ENCODE measurements at places on chromosomes 7 and 10.

DNA sequence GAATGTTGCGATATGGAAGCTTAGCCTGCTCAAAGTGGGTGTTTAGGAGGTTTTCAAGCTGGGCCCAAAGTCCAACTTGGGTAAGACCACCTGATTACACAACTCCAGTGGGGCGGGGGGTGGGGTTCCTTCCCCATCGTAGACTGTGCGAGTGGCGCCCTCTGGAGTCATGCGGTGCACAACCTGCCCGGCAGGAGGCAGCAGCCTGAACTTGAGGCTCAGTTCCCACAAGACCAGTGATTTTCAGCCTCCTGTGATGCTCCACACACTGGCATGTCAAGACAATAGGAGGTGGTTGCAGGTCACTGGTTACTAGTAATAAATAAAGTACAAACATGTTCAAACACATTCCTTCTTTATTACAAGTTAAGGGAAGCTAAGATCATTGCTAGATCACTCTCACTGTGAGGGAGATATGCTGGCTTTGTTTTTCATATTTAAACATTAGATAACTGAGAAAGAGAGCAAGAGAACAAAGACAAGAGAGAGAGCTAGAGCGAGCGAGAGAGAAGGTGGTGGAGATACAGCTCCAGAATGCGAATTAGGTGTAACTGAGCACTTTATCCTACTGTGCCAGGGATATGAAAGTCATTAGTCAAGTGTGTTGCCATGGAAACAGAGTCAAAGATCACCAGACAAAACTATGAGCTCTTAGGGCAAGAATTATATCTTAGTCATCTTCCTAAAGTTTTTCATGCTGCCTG is 97.4 kb upstream of the BMPER start:
- DNase-seq = peak; percentile 97

DNA sequence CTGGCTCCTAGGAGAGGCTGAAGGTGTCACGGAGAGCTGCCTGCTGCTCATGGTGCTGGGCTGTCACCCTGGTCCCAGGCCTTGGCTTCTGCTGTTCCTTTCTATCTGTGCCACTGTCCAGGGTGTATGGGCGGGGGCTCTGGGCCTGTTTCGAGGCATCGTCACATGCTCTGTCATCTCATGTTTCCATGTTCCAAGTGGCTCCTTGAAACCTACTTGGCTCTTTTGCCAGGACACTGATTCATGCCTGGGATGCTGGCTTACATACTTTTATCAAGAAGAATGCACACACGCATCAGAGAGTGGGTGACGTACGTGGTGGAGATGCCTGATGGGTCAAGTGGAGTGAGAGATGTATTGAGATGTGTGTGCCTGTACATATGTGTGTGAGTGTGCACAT is 50.9 kb downstream of the ADCY1 start:
- peak; percentile 61 for DNase-seq

DNA sequence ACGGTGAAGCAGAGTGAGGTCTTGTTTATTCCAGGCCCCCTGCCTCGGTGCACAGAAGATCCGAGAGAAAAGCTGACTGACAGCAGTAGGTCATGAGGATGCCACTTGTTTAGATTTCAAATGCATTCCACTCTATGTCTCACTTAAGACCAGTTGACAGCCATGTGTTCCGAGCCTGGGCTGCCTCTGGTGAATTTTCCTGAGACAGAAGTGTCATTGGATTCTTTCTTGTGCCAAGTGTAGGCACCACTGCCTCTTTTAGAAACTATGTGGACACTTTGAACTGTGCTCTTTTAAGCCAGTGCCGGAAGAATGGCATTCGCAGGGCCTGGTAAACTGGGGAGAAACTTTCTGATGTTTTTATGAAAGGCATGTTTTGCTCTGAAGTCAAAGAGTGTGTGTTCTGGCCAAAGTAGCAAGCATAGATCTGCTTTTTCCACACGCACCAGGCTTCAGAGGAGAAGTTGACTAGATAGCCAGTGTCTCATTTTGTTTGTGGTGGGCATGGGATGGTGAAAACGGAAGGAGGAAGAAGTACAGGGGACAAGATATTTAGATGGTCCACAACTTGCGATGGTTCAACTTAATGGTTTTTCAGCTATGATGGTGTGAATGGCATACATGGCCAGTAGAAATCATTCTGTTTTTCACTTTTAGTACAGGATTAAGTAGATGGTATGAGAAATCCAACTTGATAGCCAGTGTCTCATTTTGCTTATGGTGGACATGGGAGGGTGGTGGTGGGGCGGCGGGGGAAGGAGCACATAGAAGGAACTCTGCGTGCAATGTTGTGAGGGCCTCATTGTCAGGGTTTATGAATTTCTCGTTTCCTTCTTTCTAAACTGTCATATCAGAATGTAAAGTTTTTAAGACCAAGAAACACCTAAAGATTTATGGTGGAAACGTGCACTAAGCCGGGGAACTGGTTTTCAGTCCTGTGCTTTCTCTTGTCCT is 41.5 kb downstream of the CYP17A1 start:
- no peak for DNase-seq

GRCh38 chr10:14438576-14438975 is 107.9 kb upstream of the FRMD4A start:
- DNase-seq = no peak

DNA sequence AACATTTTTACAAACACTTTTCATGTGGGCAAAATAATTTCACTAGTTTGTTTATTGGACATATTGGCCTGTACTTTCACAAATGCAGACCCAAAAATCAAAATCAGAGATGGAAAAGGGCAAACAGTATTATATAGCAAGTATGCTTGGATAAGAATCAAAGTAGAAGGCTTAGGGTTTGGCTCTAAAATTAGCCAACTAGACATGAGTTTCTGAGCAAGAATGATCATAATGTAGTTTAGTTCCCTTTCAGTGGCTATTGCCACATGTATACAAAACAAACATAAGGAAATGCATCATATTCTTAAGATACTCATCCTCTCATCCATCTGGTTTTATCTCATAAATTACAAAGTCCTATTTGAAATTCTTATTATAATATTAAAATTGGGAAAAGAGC is 132.5 kb downstream of the IMMP2L start:
- peak; percentile 49 for DNase-seq

DNA sequence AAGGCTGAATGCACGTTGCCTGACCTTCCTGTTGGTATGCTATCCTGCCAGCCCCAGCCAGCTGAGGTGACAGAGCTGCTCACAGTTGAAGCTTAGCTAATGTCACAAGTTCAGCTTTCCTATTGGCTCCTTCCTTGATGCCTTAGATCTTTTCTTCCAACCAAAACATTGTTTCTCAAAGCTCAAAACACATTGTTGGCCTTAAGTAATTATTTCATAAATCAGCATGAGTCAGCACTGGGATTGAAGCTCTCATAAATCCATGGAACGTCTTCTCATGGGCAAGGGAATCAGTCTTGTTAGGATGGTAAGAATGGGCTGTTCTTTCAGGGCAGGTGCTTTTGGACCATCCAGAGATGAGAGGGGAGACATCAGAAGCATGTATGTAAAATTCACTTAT is 128.1 kb upstream of the SAMD8 start:
- DNase-seq = no peak

DNA sequence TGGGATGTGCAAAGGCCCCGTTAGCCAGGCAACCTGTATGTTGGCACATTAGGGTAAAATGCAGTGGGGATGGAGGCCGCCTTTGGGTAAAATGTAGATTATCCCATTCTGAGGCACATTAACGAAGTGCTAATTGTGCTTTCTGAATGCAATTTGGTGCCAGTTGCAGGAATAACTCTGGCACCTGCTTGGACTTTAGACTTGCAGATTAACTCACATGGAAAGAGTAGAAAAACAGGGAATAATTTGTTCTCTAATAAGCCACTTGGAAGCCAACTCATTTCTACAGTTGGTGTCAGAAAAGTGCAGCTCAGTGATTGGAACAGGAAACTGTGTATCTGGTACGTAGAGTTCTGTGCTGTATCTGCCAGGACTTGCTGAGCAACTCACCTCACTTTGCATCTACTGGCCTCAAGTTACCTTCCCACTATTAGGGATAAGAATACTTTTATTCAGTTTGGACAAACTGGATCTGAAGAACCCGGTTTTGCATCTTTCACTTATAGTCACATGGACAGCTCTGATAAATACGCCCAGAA is 377.4 kb upstream of the PODXL start:
- no peak for DNase-seq

DNA sequence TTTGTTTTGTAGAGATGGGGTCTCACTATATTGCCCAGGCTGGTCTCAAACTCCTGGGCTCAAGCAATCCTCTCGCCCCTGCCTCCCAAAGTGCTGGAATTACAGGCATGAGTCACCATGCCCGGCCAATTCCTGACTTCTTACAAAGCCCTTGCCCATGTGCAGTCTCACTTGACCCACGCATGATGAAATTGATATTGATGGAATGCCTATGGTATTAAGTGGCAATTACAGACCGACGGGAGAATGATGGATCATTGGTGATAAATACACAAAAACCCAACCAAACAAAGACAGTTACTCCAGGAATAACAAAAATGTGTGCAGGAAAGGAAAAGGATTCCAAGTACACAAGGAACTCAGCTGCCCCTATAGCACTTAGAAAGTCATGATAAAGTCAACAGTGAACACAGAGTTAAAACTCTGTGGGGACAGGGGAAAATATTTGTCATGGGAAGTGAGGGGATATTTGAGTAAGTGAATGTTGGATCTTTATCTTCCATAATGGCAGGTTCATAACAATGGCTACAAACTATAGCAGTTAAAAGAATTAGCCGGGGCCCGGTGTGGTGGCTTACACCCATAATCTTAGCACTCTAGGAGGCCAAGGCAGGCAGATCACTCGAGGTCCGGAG is 21.6 kb downstream of the HIP1 start:
- DNase-seq = peak; percentile 84

DNA sequence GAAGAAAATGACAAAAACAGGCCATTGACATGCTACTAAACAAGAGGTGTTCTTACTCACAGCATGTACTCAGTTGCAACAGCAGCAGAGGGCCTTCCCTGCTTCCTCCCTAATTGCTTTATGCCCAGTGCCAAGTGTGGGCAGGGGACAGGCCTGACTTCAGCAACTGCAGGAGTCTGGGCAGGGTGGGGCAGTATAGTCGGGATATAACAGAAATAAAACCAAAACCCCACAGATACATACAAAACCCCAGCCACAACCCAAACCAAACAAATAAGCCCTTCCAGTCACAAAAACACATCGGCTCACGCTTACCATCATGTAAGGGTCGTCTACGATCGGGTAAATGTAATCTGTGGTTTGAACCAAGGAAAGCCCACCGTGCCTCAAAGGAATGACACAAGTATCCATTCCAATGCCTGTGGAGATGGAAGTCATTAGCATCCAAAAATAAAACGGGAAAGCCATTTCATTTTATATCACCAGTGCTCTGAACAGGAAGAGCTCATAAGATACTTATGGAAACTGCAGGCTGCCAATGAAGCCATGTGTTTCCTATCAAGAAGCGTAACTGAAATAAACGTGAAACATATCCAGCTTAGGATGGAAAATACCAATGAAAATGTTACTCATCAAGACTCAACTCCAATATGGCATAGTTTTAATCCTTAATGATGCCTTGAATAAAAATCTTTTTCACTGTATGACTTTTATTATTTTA is 9.5 kb downstream of the SEPHS1 start:
- DNase-seq = peak; percentile 74

GRCh38 chr10:20089879-20090278 is 273.6 kb downstream of the PLXDC2 start:
- DNase-seq = no peak

DNA sequence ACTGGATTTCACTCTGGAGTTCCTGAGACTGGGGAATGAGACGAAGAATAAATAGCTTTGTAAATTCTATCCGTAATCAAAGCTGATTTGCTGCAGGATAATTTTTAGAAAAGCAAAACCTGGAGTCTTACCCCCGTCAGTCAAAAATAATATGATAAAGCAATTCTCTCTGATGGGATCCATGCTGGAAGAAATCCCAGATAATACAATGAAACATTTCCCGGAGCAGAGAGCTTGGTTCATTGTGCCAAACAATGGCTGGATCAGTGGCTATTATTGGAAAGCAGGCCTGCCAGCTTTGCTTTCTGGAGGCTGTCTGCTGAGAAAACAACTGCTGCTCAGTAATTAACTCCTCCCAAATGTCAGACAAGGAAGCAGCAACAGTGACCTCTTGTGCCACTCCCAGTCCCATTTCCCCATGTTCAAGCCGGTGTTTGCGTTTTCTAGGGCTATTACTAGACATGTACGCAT is 609.4 kb upstream of the PCDH15 start:
- DNase-seq = peak; percentile 54

DNA sequence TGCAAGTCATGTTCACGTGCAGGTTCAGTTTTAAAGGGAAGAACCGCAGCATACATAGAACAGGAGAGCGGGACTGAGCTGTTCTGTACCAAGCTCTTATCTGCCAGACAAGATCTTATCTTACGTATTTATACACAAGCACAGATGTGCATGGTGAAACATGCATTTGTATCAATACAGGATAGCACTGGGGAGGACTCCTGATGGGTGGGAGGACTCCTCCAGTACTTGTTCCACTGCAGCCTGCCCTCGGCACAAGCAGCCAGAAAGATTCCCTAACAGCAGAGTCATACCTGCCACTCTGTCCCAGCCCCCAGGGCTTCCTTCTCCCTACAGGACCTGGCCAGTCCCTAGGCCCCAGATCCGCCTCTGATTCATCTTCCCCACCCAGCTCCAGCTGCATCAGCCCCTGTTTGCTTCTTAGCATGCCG is 13.2 kb upstream of the PRKCQ start:
- no peak for DNase-seq

- no peak for DNase-seq
These were observed 151.5 kb upstream of the KAT6B start for GRCh38 chr10:74674927-74675326.

- DNase-seq = no peak
These were observed 7.9 kb downstream of the HSPB1 start for GRCh38 chr7:76310102-76310957.

DNA sequence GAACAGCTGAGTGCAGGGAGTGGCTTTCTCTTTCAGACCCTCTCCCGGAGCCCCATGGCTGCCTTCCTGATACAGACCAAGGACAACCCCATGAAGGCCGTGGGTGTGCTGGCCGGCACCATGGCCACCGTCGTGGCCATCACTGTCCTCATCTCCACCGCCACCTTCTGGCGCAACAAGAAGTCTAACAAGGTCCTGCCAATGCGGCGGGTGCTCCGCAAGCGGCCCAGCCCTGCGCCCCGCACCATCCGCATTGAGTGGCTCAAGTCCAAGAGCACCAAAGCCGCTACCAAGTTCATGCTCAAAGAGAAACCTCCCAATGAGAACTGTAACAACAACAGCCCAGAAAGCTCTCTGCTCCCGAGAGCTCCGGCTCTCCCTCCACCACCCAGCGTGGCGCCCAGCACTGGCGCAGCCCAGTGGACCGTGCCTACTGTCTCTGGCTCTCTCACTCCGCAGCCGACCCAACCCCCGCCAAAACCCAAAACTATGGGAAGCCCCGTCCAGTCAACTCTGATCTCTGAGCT is 11.2 kb downstream of the LRIT2 start:
- DNase-seq = no peak

DNA sequence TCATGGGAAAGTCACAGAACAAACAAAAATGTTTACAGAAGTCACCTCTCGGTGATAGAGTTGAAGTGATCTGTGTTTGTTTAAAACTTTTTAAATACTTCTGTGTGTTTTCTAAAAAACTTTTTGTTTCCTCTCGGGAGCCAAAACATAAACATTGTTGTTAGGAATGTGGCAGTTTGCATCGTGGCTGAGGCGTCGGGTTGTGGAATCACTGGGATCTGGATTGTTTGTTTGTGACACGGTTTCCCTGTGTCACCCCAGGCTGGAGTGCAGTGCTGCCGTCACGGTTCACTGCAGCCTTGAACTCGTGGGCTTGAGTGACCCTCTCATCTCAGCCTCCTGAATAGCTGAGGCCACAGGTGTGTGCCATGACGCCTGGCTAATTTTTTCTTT is 29.0 kb upstream of the SUN1 start:
- DNase-seq = no peak

Measured in GM23248 (cell line).